ENCODE measurements at places on chromosomes 6 and 20.

DNA sequence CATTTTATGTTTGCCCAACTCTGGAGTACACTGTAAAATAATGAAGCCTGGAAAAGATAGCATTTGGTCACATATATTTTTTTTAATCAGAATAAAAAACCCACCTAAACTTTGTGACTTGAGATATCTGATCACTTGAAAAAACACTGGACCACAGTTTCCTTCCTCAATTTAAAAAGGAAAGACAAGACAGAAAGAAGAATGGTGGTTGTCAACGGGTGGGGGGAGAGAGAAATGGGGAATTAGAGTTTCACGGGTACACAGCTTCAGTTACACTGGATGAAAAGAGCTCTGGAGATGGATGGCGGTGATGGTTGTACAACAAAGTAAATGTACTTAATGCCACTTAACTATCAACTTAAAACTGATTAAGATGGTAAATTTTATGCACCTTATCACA lies 14.7 kb upstream of the DST start:
- no peak for DNase-seq

DNA sequence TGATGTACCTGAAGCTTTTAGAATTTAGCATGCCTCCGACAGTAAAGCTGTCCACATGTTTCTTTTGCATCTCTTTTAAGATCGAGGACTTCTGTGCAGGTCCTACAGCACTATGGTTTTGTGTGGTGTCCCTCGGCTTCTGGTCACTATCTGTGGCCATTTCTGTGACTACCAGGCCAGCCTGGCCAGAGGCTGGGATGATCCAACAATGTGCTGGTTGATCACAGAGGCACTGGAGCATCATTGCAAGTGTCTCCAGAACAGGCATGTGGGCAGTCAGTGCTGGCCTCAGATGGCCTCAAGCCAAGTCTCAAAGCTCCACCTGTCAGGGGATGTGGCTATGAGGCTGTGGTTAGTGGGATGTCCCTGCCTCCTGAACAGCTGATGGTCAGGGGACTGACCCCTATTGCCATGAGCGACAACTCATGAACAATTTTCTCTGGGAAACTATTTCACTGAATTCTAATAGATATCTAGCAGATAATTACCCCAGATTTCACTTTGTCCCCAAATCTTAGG lies 136.6 kb downstream of the SYNDIG1 start:
- no peak for DNase-seq

- no peak for DNase-seq
Observed at GRCh38 chr20:8271727-8272126, 139.7 kb downstream of the PLCB1 start.

GRCh38 chr20:56428410-56428809 lies 16.4 kb downstream of the CASS4 start:
- DNase-seq, result no peak

All from keratinocyte (primary cell).